ENCODE measurements at places on chromosomes 7 and 10.

GRCh38 chr10:33618196-33618595 is 283.7 kb upstream of the NRP1 start:
- no peak for DNase-seq

- no peak for DNase-seq
Observed at GRCh38 chr7:51278797-51279196, 37.8 kb downstream of the COBL start.

- DNase-seq = no peak
Observed at GRCh38 chr7:140304191-140304799, 94.0 kb downstream of the SLC37A3 start.

DNA sequence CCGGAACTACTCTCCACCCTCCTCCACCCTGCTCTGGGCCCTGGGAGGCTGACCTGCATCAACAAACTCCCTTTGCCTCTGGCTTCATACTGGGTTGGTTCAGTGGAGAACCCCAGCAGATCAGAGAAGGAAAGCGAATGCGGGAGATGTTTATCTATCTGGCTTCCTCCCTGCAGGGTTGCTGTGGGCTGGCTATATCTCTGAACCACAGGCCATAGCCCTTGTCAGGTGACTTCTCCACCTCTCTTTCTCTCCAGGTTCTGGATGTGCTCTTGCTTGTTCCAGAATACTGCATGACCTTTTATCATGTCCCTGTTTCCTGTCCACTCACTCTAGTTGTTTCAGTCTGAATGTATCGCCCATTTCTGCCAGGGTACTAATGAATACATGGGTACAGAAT is 51.7 kb upstream of the IFRD1 start:
- DNase-seq = no peak

GRCh38 chr10:86931872-86932271 is 25.5 kb downstream of the MMRN2 start:
- no peak for DNase-seq

DNA sequence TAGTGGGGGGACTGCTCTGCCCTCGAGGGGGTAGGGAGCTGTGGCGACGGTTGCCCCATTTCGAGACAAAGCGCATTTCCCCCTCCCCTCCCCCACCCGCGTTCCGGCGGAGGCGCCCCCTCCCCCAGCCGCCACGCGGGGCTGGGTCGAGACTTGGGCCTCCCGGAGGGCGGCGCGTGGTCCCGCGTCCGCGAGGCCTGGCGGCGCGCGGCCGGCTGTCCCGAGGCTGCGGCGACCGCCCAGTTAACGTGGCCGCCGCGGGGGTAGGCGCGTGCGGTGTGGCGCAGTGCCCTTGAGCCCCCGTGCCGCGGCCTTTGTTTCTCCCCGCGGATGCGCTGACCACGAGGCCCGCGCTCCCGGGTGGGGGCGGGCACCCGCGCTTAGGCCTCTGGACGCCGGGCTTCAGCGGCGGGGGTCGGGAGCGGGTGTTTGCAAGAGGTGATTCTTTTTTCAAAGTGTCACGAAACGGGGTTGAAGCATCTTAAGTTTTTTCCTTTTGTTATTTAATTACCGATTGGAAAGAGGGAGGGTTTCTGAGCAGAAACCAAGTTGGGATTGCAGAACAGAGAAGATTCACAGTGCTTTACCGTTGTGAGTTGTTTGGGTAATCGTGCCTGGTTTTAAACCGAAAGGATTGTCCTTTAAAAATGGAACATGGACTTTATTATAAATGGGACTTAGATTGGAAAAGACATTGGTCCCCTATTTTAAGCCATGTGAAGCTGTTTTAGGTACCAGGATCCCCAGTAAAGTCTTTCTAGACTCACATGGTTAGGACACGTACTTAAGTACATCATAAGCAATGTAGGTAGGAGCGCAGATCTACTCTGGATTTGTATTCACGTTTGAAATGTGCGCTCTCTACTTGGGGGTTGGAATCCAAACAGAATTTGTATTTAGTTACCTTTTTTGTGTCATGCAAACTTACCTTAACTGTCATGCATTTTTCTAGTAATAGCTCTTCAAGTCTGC is 760 bp downstream of the CBX3 start:
- no peak for DNase-seq

DNA sequence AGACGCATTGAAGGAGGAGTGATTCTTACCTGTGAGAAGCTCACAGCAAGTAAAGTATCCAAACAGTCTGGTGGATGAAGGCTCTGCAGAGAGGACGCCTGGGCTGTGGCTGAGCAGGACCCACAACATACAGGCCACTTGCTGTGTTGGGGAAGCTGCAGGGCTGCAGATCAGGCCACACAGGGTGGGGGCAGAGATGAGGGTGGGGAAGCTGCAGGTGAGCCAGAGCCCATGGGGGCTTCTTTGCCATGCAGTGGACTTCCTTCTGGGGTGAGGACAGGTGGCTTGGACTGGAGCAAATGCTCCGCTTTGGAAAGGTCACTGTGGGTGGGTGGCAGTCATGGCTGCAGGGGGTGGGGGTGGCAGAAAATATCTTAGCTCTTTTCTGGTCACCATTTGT is 214.8 kb downstream of the GLRX3 start:
- DNase-seq = no peak

DNA sequence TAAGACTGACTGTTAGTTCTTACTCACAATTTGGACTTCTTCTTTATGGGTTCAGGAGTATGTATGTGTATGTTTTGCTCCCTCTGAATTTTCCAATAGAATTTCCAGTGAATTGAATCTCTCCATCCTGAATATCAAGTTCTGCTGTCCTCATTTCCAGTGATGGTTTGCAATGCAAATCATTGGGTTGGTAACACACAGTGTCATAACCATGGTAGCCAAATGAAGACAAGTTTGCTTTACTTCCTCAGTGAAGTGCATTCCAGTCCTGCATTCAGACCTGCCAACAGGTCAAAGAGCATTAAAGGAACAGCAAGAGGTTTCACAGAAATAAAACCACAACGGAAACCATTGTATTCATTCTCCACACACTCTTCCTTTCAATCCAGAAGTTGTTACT is 15.2 kb downstream of the ITPRID1 start:
- no peak for DNase-seq

DNA sequence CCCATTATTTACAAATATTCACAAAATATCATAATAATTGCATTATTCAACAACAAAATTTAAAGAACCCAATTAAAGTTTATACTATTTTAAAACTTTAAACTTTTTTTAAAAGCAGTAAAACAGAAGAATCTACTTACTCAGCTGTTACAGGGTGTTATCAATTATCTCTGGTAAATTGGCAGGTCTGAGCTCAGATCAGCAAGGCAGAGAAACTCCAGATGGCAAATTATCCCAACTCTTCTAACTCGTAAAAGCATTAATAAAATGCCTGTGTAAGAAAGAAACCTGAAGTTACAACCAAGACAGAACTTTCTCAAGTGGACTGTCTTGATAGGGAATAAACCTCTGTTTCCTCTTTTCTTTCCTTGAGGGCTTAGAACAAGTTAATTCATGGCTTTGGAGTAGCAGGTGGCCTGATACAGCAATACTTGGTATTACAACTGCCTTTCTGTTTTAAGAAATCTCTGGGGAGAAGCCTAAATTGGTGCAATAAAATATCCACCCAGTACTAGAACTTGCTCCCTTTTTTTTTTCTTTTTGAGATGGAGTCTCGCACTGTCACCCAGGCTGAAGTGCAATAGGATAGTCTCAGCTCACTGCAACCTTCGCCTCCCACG is 275.3 kb upstream of the MKLN1 start:
- DNase-seq = no peak

- DNase-seq = no peak
Observed at GRCh38 chr7:99563650-99564049, 5.2 kb downstream of the ZNF655 start.

- no peak for DNase-seq
Observed at GRCh38 chr7:101614098-101614938, 14.8 kb downstream of the MYL10 start.

- no peak for DNase-seq
Observed at GRCh38 chr10:81831060-81831459, 43.9 kb upstream of the NRG3 start.

GRCh38 chr7:50807026-50807730 is 24.5 kb upstream of the GRB10 start:
- no peak for DNase-seq

DNA sequence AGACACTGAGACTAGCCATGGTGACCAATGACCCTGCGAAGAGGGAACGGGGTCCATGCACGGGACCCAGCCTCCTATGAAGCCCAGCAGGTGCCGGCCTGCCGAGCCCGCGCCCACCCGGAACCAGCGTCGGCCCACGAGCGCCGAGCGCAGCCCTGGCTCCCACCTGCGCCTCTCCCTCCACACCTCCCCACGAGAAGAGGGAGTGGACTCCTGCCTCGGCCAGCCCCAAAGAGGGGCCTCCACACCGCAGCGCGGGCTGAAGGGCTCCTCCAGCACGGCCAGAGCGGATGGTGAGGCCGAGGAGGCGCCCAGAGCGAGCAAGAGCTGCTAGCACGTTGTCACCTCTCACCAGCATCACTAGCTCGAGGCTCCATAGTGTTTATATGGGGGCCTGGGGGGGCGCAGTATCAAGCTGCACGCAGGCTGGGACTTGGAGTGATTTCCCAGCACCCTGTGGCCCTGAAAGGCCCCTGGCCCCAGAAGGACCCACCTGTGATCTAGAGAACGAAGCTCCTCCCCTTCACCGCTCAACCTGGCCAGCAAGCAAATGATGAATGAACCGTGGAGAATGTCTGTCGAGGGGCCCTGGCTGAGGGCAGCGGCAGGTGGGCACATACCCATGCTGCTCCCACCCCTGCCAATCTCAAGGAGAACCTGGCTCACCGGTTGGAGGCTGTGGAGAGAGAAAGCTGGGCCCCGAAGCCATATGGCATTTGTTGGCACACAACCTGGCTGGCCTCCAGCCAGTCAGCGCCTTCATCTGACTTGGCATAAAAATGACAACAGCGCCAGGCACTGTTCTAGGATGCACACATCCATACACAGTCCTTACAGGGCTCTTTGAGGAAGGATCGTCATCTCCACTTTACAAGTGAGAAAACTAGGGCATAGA is 30.7 kb downstream of the GHRHR start:
- no peak for DNase-seq

GRCh38 chr10:114027041-114027394 is 16.6 kb upstream of the ADRB1 start:
- no peak for DNase-seq

GRCh38 chr10:66843396-66843795 is 82.4 kb upstream of the LRRTM3 start:
- DNase-seq = no peak

- DNase-seq = no peak
Observed at GRCh38 chr10:75688506-75689300, 257.3 kb downstream of the LRMDA start.

GRCh38 chr10:103982639-103983038 is 15.7 kb downstream of the SLK start:
- no peak for DNase-seq

GRCh38 chr10:107152087-107152486 is 12.4 kb downstream of the SORCS1 start:
- DNase-seq = no peak

DNA sequence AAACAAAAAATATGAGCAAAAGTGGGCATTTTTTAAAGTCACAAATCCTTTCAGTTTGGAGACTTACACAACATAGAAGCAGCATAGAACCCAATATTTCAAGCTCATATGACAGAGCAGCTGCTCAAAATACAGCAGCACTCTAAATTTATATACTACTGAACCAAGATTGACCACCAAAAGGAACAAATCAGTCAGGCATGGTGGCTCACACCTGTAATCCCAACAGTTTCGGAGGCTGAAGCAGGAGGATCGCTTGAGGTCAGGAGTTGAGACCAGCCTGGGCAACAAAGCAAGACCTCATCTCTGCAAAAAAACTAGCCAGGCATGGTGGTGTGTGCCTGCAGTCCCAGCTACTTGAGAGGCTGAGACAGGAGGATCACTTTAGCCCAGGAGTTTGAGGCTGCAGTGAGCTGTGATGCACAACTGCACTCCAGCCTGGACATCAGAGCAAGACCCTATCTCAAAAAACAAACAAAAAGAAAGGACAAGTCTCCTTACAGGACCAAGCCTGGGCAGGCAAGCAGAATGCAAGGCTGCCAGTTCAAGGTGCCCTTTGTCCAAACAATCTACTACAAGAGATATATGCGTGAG is 40.0 kb downstream of the PARD3 start:
- DNase-seq = no peak

- DNase-seq = no peak
Observed at GRCh38 chr7:101699881-101700823, 71.1 kb upstream of the MYL10 start.

Data from NCI-H510A (cell line).